ENCODE measurements at places on chromosomes 7 and 10.

DNA sequence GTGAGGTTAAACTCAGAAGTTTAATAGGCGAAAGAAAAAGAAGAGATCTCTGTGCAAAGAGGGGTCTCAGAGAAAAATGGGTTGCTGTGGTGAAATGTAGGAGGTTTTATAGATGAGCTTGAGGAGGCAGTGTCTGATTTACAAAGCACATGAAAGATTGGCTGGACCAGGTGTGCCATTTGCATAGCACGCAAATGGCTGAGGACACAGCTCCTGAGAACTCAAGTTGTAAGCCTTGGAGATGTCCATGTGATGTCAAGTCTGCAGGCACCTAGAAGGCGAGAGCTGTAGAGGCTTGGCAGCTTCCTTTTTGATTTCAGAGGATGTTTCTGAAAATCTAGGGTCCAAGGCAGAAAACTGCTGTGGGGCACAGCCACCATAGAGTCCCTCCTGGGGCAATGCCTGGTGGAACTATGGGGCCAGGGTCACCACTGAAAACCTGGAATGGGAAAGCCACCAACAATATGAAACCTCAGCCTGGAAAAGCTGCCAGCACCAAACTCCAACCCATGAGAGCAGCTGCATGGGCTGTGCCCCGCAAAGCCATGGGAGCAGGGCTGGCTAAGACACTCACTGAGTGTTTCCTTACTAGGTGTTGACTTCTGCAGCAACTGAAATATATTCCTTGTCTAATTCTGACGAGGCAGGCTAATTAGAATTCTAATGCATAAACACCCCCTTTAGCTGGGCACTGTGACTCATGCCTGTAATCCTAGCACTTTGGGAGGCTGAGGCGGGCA, 96.9 kb upstream of the TNS3 start:
- DNase-seq: no peak

GRCh38 chr10:63286754-63287264, 153.7 kb downstream of the NRBF2 start:
- no peak for DNase-seq

DNA sequence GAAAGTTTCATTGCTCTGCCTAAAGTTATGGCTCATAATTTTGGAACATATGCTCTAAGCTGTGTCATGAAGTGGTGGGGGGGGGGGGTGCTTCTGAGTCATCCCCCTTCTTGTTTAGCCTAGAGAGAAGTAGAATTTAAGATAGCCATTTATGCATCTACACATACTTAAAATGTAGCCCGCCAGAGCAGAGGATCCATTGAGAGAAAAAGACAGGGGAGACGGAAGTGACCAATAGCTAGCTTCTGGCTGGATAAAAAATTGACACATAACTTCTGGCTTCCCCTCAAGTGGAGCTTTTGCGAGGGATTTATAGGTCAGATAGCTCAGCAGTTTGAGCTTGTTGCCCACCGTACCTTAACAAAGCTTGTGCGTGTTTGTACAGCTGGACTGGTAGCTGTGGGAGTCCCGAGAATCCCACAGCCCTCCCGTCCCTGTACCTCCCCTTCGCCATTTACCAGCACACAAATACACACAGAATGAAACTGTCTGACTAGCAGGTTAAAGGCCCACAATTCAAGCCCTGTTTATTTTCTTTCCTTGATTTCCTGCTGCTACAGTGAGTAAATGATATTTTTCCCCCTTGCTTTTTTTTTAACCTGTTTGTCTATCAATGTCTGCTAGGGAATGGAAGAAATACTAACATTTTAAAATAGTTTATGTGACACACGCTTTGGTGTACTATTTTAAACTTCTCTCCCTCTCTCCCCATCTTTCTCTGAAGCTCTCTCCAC, 232.6 kb upstream of the FERD3L start:
- peak; percentile 75 for DNase-seq

- no peak for DNase-seq
These were observed 94.9 kb upstream of the DLX6 start for GRCh38 chr7:96910486-96910885.

- no peak for DNase-seq
These were observed 46.7 kb upstream of the TECTB start for GRCh38 chr10:112236486-112236885.

DNA sequence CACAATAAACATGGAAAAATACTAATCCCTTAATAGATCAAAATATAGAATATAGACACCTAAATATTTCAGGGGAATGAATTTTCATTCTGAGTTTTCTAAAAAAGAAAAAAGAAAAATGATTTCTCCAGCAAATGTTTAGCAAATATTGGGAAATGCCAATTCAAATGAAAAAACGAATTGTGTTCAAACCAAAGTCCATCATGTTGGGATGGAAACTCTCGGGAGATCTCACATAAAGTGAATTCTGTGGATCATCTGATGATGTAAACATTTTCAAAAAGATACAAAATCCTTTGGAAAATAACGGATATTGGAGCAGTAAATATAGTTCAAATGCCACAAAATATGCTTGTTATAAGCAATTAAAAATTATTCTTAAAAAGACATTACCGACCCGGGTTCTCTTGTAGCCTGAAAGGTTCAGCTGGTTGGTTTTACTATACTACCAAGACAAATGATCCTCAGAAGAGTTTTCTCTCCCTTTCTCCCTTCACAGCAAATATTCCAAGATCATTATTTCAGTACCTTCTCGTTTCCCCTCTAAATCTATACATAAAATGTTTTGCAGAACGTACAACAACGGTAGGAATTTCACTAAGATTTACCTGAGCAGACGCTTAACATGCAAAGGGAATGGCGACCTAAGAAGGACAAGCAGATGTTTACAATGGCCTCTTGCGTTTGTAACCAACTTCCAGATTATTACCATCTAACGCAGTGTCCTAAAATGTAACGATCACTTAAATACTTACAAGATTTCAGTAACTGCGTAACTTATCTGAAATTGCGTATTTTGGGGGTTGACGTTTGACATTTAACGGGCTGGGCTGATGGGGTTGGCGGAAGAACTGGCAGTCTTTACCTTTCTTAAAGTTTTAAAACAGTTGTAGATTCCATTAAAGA, 2.5 kb downstream of the HOXA13 start:
- DNase-seq: no peak

- DNase-seq: no peak
These were observed 129.8 kb downstream of the BUB3 start for GRCh38 chr10:123284022-123284421.

DNA sequence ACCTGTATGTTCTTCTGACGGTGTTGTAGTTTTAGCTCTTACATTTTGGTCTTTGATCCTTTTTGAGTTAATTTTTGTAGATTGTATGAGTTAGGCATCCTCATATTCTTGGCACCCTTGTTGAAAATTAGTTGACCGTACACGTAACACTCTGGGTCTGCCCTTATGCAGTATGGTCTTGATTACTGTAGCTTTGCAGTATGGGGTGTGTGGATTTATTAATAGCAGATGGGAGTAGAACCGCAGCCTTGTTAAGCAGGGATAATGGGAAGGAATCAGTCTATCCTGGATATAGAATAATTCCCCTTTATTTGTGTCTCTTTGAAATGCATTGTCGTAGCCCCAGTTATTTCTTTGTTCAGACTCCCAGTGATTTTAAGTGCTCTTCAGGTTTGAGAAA, 95.5 kb downstream of the UBE3C start:
- no peak for DNase-seq

- DNase-seq: peak; percentile 23
These were observed 11.6 kb downstream of the HBP1 start for GRCh38 chr7:107180378-107180777.

- DNase-seq: no peak
These were observed 212.7 kb upstream of the KCND2 start for GRCh38 chr7:120060281-120060680.

DNA sequence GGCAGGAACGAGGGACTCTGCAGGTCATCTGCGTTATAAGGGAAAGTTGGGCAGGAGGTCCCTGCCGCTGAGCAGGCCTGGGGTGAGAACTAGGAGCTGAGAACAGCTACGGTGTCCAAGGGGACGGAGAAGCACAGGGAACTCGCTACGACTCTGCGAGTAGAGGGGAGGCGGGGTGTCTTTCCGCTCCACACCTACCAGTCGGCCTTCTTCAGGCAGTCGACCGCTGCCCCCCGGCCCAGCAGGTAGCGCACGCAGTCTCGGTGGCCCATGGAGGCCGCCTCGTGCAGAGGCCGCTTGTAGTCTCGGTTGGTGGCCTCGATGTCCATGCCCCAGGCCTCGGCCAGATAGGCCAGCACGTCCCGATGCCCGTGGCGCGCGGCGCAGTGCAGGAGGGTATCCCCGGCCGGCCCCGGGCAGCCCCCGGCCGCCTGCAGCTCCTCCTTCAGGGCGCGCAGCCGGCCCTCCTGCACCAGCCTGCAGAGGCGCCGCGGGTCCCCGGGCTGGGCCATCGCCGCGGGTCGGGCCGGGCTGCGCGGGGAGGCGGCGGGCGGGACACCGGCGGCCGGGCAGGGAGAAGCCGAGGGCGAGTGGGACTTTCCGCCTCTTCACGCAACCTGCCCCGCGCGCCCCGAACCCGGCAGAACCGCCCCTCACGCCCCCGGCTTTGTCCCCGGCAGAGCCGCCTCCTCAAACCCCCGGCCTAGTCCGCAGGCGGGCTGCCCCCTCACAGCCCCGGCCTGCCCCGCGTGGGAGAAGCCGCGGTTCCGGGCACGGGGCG, 660 bp downstream of the ANKRD16 start:
- DNase-seq: no peak

DNA sequence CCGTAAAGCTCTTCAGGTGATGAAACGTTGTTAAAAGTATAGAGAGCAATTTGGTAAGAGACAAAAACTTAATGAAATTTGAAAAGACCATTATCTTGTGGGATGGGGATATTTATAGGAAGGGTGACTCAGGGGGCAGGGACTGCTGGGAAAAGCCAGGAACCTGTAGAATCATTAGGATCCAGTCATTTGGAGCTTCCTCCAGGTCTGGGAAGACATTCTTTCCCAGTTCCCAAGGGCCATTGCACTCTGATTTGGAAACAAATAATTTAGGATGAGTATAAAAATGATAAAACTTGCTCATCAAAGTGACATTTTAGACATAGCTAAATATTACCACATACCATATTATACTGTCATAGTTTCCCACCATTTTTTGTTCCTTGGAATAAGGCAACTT, 143.9 kb downstream of the PFKFB3 start:
- no peak for DNase-seq

DNA sequence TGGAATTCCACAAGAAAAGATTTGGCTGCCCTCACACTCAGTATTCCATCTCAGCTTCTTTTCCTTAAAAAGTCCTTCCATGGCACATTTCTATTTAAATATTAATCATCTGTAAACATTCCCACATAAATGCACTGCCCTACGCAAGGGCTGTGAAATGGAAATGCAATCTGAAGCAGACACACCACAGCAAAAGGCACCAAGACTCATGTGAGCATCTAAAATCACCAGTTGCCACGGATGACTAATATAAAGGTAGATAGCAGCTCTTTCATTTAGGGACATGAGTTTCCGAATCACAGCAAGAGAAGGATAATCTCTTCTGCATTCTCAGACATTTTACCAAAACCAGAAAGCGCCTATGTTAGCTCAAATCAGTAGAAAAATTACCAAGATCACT, 31.6 kb downstream of the COA1 start:
- no peak for DNase-seq

DNA sequence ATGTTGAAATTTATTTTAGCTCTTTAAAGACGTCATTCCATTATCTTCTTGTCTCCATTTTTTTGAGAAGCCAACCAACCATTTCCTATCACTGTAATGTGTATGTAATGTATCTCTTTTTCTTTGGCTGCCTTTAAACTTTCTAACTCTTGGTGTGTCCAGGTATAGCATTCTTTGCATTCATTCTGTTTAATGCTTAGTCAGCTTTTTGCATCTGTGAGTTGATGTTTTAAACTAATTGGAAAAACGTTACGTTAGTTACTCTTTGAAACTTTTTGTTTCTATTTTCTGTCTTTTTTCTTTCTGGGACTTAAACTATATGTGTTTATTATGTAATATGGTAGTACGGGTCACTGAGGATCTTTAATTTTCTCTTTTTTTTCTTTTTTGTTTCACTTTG, 77.4 kb upstream of the PPP1R9A start:
- DNase-seq: no peak

GRCh38 chr10:13945390-13946208, 358.8 kb downstream of the PRPF18 start:
- DNase-seq: no peak

GRCh38 chr7:91929463-91929862, 11.2 kb upstream of the AKAP9 start:
- DNase-seq: no peak

DNA sequence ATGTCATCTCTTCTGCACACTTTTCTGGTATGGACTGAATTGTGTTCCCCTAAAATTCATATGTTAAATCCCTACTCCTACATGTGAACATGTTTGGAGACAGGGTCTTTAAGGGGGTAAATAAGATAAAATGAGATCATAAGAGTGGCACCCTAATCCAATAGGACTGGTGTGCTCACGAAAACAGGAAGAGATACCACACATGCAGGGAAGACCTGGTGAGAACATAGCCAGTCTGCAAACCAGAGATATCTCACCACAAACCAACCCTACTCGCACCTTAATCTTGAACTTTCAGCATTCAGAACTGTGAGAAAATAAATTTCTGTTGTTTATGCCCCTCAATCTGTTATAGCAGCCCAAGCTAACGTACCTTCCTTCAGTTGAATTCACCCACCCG, 51.8 kb downstream of the VWDE start:
- no peak for DNase-seq

GRCh38 chr7:94276795-94277194, 117.9 kb upstream of the COL1A2 start:
- DNase-seq: peak; percentile 9

GRCh38 chr10:8049865-8050555, 4.5 kb upstream of the GATA3 start:
- DNase-seq: no peak

GRCh38 chr10:71112138-71112785, 100.1 kb upstream of the UNC5B start:
- no peak for DNase-seq

- no peak for DNase-seq
These were observed 41.1 kb downstream of the GNAI1 start for GRCh38 chr7:80175744-80176143.

DNA sequence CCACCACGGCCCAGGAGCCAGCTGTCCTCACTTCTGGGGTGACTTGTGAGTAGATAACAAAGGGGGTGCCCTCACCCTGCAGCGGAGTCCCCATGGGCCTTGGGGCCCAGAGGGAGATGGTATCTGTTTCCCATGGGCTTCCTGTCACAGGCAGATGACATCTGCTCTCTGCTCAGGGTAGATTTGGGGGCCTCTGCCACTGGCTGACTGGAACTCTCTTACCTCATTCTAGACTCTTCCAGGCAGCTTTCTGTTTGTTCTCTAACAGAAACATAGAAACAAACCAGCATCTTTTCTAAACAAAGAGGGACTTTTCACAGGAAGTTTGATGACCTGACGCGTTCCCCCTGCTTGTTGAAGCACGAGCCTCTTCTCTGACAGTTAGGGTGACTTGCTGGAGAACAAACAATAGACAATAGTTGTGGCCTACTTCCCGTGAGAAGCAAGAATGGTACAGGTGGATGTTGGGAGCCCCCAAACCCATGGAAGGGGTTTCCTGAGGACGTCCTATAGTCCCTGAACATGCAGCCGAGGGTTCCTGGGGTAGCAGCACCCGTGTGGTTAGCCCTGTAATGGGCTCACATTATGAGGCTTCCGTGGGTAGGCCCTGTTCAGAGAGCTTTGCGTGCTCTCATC, 61.6 kb downstream of the GRK5 start:
- no peak for DNase-seq

Measured in DMS 273 treated with DMSO at 0.1 percent for 48 hours (cell line).